Stimulated activated CD8-positive, alpha-beta memory T cell treated with anti-CD3 and anti-CD28 coated beads, Interleukin-7, amount 100 ng/mL, for 4 hours (primary cell): ENCODE measurements at places on chromosomes 13 and 19.

GRCh38 chr19:4014541-4015491 lies 7.3 kb downstream of the PIAS4 start:
- no peak for DNase-seq

DNA sequence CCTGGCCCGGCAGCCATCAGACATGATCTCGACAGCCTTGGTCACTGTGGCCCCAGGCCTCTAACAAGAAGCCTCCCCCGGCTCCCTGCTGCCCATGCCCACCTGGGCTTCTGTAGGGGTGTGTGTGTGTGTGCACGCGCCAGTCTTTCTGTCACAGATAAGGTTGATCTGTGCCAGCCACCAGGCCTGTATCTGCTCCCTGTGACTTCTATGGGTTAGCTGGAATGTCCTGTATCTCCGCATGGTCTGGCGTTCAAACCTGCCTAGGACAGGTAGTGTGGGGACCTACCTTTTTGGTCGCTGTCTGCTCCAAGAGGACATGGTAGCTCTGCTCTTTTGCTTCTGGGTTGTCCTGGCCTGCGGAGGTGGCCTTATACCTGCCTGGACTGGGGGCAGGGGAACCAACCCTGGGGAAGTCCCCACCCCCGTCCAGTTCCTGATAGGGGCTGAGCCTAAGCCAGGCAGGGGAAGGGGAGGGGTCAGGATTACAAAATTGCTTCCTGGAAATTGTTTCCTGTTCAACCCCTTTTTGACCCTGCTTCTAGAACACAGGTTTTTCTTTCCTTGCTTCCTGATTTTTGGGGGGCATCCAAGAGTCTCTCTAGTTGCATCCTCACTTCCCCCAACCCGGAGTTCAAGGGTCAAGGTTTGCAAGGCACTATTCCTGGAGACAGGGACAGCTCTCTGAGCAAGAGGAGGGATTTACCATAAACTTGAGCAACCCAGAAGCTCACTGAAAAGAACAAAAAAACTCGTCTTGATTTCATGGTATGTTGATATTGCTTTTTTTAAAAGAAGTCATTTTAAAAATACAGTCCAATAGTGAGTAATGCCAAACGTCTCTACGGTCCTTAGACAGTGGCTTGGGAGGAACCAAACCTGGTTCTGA lies at the start of gene LRG1:
Gene LRG1 (minus strand): TSS at position 344 of the 889 bp plus-strand sequence. CDS start 23 bp downstream, at position 321.
- DNase-seq, result no peak

DNA sequence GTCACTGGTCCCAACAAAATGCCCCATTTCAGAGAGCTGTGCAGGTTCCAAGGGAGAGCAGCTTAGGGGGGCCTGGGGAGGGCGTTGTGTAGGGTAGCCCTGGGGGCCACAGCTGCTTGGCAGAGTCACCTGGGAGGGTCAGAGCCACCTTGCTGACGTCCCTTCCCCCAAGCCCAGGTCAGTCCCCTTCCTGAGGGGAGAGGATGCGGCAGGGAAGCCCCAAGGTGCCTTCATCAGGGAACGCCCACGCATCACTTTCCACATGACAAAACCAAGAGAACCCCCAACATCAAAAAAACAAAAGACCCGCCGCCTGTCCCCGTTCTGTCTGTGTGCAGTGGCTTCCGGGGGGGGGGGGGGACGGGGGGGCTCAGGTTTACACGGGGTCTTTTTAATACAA lies 5.3 kb upstream of the UQCR11 start:
- no peak for DNase-seq

DNA sequence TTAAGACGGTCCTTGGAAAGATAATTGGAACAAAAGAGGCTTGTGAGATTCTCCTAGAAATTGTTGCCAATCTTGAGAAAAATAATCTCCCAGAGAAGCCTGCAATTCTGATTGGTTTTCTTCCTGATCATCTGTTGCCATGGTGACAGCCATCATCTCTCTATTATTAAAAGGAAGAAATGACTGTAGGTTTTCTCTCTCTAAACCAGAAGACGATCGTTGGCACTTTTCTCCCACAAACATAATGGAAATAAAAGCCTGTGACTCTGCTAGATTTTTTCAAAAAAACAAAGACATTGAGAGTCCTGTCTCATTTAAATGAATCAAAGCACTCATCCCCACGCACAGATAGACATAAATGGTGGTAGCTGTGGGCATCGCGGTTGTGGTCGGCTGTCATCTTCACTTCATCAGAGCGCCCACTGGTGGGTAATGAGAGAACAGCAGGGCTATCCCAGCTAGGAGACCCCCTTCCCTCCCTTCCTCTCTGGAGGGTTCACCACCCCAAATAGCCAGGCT lies 21.7 kb upstream of the CALM3 start:
- DNase-seq, result no peak

- DNase-seq, result no peak
Observed at GRCh38 chr13:96314974-96315373, 225.1 kb downstream of the HS6ST3 start.

GRCh38 chr13:76950101-76950500 lies 1.8 kb downstream of the ACOD1 start:
- no peak for DNase-seq

- no peak for DNase-seq
Observed at GRCh38 chr19:46824890-46825730, 25.5 kb downstream of the AP2S1 start.

DNA sequence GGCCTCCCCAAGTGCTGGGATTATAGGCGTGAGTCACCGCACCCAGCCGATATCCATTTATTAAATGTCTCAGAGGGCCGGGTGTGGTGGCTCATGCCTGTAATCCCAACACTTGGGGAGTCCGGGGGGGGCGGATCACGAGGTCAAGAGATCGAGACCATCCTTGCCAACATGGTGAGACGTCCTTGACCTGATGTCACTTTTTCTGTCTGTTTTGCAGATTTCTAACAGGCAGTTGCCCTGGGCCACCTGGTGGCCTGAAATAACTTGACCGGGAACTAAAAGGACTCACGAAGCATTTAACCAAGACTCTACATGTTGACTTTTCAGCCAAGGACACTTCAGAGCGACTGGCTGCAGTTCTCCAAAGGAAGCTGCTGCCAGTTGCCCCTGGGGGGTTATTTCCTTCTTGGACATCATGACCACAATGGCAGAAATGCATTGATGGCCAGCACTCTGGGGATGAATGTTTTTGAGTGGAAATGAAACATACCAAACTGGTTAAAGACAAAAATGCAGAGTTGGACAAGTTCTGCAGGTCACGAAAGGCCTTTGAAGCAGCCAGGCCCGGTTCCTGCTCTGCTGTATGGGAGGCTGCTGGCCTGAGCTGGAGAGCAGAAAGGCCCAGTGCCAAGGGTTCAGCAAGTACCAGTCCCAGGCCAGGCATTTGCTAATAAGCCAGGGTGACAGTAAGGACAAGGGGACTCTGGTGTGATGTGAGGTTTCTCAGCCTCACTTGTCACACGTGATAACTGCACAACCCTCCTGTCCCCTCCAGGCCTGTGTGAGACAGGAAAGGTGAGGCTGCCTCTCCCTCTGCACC lies 8.3 kb downstream of the ZNF837 start:
- DNase-seq, result no peak

GRCh38 chr13:95245071-95245470 lies 56.2 kb downstream of the ABCC4 start:
- DNase-seq, result no peak

DNA sequence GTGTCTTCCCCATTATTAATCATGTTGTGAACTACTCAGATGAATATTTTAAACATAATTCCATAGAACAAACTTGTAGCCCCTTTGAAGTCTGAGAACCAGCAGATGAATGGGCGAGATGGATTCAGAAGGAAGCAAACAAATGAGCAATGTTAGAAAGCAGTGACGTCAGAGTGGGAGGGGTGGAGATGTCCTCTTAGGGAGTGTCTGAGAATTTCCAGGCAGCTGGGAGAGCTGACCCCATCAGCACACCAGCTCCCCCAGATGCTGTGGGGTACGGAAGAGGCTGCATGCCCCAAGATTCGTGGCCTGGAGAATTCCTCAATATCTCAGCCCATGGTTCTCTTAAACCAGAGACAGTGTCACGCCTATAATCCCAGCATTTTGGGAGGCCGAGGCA lies 68.6 kb downstream of the DPF1 start:
- DNase-seq, result no peak

DNA sequence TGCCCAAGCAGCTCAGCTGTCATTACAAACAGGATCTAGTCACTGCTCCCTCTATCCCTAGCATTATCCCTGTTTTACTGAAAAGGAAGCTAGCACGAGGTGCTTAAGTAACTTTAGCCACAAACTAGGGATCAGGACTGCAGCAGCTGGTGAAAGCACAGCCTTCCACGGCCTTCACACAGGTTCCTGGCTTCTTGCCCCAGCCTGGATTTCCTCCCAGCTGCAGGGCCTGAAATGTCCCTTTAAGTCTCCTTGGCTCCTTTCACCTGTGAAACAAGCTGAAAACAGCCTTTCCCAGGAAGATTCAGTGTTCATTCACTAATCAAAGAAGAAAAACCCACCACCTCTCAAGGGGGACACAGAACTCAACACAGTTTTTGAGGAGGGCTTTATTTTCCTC lies 754.5 kb downstream of the DIAPH3 start:
- no peak for DNase-seq

- no peak for DNase-seq
Observed at GRCh38 chr19:13008926-13009787, 13.9 kb downstream of the NFIX start.

GRCh38 chr13:103607995-103608394 lies 541.8 kb upstream of the SLC10A2 start:
- no peak for DNase-seq

- no peak for DNase-seq
Observed at GRCh38 chr13:24043590-24044350, 116.8 kb upstream of the SPATA13 start.

DNA sequence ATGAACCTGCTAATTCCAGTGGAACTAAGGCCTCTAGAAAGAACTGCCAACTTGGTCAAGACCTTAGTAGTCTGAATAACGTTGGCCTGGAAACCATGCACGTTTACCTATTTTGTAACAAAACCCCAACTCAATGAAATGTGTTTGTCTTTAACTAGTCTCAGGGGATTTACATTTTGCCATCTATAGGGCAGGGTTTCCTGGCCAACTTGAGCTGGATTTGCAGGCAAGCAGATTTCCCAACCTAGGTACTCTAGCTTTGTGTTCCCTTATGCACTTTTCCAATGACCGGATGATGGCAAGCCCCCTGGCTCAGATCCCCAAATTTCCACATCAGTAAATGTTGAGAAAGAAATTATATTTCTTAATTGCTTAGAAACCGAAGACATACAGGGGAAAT lies 114.5 kb downstream of the IRS2 start:
- no peak for DNase-seq
